Activated CD4-positive, alpha-beta T cell treated with anti-CD3 and anti-CD28 coated beads, Interleukin-2, Interleukin-6, amounts not matched to agents 100 ng/mL and 50 ng/mL, durations not matched to agents 16 hours and 8 hours (primary cell): ENCODE measurements at places on chromosomes 4 and X.

DNA sequence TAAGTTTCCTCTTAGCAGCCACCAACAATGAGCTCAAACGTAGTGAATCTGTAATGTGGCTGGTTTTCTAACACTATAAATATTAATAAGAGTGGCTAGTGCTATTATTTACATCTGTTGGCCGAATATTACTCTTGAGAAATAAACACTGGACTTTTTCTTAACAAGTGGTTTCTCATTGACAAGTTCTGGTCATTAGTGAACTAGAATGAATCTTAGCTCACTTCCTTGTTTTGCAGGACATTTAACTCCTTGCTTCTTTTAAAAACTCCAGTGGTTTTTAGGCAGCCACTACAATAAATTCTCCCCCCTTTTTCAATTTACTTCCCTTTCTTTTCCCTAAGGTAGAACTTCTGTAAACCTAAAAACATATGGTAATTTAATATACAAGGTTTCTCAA is 177.2 kb downstream of the ARAP2 start:
- no peak for DNase-seq

- DNase-seq = no peak
Observed at GRCh38 chr4:24042094-24042493, 152.2 kb upstream of the PPARGC1A start.

- DNase-seq = no peak
Observed at GRCh38 chr4:8230891-8231290, 31.8 kb downstream of the SH3TC1 start.

GRCh38 chr4:124454772-124455270 is 257.7 kb downstream of the ANKRD50 start:
- no peak for DNase-seq
